Non-pigmented ciliary epithelial cell (primary cell): ENCODE measurements at places on chromosomes 13 and 19.

- no peak for DNase-seq
Measured at GRCh38 chr13:106373989-106374572, 161.4 kb downstream of the EFNB2 start.

DNA sequence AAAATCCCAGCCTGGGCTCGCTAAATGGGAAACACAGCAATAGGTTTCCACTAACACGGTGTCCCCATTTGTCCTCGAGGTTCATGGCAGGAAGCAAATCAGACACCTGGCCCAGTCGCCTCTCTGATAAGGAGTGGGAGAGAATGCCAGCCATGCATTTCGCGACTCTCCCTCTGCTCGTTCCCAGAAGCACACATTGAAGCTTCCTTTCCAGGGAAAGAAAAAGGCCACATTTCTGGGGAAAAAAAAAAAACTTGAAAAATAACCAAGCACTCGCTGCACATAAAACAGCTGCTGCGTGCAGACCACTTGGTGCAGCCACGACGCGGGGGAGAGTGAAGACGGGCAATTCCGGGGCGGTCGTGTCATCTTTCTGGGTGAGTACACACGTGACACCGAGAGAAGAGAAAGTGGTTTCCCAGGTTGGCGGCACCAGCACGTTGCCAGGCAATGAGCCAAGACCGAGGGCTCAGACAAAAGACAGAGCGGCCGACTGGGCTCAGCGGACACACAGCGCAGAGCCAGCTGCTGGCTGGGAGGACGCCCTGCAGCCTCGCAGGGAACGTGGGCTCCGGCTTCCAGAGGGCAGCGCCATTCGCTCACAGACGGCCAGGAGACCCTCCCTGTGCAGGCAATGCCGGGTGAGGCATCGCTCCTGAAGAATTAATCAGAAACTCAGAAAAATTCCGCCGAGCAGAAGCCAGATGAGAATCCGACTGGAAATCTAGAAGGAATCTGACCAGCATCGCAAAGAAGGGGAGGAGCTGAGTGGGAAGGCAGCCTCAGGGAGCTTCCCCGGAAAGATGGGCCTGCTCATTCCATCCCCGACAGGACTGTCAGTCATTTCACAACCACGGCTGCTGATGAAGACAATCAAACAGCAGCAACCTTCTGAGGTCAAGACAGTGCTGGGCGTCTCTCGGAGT, 83.2 kb upstream of the IRS2 start:
- no peak for DNase-seq

DNA sequence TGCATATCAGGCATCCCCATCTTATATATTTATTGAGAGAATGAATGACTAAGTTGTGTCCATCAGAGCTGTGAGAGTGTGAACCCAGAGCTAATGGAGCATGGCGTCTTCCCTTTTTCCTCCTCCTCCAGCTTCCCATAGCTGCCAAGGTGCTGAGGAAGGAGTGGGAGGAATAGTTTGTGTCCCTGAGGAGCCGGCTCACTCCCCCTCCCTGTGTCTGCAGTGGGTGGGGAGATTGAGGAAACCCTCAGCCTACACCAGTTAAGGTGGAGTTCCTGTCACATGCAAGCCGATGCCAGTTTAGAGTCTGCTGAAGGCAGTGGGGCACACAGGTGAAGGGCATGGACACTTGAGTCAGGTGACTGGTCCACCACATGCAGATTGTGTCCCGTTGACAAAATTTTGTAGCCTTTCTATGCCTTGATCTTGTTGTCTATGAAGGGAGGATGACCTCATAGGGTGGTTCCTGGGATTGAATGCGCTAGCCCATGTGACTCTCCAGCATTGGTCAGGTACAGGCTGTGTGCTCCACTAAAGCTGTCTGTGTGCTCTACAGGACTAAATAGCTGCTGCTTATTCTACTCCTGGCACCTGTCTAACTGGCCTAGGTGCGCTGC, 47.6 kb upstream of the GPI start:
- DNase-seq, result no peak

DNA sequence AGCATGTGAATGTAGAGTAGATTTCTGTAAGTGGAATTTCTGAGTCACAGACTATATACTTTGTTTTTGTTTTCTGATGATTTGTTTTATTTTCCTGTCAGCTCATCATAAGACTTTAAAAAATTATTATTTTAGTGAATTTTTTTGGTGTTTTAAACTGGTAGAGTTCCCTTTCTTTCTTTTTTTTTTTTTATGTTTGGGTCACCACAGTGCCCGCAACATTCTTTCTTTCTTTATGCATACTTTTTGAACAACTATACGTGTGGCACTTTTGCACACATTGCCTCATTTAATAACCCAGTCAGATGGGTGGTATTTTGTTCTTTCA, 46.0 kb downstream of the WDFY2 start:
- no peak for DNase-seq

GRCh38 chr13:30157616-30157993, 149.7 kb downstream of the KATNAL1 start:
- DNase-seq, result no peak

GRCh38 chr19:49338023-49338677, 2.9 kb downstream of the CD37 start:
- DNase-seq, result no peak

DNA sequence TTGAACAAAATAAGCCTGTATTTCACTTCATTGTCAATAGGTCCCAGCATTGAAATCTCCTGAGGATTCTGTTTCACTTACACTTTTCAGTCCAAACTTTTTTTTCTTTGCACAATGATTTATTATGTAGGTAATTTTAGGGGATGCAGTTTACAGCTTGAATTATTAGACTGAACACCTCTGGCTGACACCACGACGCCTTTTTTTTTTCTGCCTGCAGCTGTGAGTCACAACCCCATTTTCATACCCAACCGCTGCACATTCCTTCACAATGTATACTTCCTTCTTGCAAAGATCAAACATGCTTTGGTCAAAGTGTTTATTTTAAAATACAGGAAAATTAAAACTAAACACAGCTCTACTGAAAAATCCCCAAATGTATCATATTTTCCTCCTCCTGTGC, 11.4 kb downstream of the ZIC2 start:
- DNase-seq, result no peak

- peak; percentile 67 for DNase-seq
Measured at GRCh38 chr19:55586976-55587668, 6.5 kb upstream of the ZNF579 start.
